Aorta (tissue), 5 donors: ENCODE measurements at places on chromosomes 7 and 10. TPM values are rescaled to one million over a fixed set of nuclear protein-coding genes. Genes with fewer than 3 reads are reported as not detected.

The TCERG1L gene
- total RNA-seq: not detected

The PHKG1 gene
- total RNA-seq: 4.6 TPM

GRCh38 chr7:154777023-154777422 lies 225.9 kb downstream of the PAXIP1 start:
- DNase-seq: no peak

DNA sequence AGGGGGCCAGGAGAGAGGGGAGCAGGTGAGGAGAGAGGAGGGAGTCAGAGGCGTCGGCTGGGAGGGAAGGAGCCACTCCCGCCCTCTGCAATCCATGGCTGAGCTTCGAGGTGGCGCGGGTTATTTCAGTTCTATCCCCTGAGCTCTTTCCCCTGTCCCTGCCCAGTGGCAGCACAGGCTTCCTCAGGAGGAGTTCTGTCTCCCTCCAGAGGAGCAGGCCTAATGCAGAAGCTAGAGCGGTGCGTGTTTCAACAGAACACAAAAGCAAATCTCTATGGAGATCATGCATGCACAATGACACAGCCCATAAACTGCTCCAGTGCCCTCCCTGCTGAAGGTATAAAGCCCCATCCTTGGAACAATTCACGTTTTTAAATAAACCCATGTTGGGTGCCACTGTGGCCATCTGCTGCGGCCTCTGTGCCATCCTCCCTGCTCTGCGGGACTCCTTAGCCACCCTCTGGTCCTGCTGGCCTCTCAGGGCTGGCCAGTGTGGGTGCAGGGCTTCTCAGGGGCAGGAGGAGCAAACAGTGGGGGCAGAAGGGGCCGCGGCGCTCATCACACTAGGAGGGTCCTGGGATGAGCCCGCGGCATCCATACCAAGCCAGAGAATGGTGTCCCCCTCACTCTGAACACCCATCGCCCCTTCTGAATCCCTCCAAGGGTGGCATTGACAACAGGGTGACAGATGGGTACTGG lies 192.6 kb upstream of the LYZL2 start:
- DNase-seq: no peak

DNA sequence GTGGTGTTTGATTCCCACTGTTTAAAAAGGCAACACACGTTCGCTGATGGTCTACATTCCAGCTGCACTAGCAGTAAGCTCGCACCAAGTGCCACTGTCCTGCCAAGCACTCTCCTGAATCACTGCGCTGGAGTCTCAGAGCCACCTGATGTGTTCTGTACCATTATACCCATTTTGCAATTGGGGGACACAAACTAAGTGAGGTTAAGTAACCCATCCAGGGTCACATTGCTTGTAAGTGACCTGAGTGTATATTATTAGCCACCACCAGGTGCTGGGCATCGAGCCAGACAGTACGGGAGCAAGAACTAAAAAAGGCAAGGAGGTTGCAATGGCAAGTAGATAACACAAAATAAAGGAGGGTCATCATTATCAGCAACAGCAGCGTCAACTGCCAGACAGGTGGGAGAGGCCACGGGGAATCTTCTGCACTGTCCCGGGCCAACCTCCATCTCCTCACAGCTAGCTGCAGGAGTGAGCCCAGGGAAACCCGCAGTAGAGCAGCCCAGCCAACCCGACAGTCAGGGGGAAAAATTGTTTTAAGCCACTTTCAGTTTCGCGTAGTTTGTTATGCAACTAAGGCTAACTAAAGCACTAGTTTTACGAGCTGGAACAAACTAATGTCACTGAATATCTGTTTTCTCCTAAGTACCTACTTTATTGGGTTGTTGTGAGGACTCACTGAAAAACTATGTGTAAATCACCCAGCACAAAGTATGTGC lies 712 bp upstream of the CPVL start:
- no peak for DNase-seq

- DNase-seq: peak; percentile 97
Observed at GRCh38 chr10:21497177-21497807, 28.2 kb downstream of the SKIDA1 start.
